ENCODE measurements at places on chromosomes 2 and 18.

DNA sequence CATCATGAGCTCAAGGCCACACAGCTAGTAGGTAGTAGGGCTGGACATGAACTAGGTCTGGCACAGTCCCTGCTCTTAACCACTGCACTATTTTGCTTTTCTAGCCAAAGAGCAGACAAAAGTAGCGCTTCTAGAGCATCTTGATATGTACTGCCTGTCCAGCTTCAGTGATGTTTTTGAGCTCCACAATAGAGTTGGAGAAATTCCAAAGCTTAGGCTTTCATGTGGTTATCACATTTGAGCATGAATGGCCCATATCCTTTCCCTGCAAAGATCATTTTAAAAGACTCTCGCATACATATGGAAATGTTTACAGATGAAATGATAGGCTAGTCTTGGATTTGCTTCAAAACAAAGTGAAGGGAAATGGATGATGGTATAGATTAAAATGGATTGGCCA lies 128.7 kb downstream of the MAP3K20 start:
- no peak for DNase-seq

- DNase-seq, result no peak
These were observed 9.8 kb upstream of the RAB17 start for GRCh38 chr2:237600205-237600846.

DNA sequence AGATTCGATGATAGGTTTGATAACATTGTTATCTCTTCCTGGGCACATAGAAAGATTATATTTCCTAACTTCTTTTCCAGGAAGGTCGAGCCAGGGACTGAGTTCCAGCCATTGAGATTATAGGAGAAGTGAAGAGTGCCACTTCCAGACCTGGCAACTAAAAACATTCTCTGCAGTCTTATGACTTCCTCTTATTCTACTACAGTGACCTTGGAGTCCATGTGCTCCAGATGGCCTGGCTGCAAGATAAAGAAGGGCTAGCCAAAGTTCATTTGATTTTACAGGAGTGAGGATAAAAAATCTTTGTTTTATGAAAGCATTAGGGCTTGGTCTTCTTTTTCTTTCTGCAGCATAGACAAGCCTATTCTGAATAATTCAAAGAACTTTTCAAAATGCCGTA lies 363.0 kb downstream of the FSIP2 start:
- no peak for DNase-seq

DNA sequence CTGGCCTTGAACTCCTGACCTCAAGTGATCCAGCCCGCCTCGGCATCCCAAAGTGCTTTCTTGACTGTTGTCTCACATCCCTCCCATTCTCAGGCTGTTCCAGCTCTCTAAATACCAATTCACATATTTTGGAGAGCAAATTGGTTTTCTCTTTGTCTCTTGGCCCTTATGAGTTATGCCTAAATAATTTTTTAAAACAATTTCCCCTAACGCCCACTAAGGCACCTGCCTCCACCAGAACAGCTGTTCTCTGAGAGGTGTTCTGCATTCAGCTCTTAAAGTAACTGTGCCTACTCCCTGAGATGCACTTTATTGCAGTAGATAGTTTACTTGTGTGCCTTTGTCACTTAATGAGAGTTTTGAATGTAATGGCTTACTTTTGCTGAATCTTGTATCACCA lies 6.9 kb downstream of the CCDC195 start:
- no peak for DNase-seq

DNA sequence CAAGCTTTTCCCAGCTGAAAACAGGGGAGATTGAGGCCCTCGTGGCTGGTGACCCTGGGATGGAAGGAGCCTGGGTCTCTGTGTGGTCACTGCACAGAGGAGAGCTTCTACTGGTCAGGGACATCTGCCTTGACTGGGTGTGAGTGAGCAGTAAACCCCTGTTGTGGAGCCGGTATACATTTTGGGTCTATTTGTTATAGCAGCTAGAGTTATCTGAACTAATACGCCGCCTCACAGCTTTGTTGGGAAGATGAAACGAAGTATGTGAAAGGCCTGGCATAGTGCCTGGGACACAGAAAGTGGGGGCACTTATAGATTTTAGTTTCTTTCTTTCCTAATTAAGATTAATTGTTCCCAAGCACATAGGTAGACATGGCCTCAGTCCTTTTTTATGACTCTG lies 72.2 kb upstream of the HPCAL1 start:
- no peak for DNase-seq

DNA sequence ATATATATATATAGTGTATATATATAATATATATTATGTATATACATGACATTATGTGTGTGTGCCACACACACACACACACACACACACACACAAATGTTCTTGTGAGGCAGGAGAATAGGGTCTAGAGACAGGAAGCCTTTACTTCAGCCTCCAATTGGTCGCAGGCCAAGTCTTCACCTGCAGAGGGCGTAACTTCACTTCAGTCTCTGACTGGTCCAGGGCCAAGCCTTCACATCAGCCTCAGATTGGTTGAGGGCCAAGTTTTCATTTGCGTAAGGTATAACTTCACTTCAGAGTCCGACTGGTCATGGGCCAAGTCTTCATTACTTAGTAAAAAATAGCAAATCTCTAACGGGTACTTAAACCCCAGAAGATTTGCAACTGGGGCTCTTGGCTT lies 13.2 kb upstream of the SS18 start:
- no peak for DNase-seq

- DNase-seq, result no peak
These were observed 125.6 kb downstream of the TMEM18 start for GRCh38 chr2:551621-552020.
